ENCODE measurements at places on chromosomes 2 and 18.

GRCh38 chr2:204748286-204748685 is 203.0 kb downstream of the PARD3B start:
- no peak for DNase-seq

DNA sequence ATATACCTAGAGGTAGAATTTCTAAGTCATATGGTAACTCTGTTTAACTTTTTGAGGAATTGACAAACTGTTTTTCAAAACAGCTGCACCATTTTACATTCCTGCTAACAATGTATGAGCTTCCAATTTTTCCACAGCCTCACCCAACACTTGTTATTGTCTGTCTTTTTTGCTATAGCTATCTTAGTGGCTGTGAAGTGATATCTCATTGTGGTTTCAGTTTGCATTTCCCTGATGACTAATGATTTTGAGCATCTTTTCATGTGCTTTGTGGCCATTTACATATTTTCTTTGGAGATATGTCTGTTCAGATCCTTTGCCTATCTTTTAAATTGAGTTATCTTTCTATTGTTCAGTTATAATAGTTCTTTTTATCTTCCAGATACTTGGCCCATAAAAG is 273.8 kb downstream of the AGPS start:
- no peak for DNase-seq

GRCh38 chr2:210169516-210170195 is 1.6 kb downstream of the KANSL1L start:
- peak; percentile 15 for DNase-seq

DNA sequence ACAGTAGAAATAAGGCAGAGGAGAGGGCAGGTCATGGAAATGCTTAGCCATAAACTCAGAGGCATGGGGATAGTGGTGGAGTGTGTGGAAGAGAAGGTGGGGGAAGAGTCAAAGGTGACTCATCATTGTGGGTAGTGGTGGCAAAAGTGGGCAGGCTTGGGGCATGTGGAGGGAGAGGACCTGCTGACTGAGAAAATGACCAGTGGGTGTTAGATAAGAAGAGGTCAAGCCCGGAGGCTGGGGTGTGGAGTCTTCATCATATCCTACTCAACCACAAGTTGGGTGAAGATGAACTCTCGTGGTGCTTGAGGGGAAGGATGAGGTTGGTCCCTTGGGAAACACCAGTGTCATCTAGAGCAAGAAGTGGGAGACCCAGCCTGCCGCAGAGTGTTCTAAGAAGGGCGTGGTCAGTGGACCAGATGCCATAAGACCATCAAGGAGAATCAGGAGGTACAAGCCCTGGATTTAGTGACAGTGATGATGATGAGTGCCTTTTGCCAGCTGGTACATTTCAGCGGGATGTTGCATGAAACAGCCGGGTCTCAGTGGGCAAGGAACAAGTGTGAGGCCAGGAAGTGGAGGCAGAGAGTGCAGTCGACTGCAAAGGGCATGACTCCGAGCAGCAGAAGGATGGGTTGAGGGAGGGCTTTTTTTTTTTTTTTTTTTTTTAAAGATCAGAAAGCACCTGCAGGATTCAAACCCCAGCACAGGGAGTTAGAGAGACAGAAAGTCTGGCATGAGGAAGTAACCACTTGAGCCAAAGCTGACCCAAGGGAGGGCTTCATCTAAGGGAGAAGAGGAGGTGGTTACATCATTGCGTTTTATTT is 122.6 kb upstream of the SPRED2 start:
- DNase-seq, result no peak

DNA sequence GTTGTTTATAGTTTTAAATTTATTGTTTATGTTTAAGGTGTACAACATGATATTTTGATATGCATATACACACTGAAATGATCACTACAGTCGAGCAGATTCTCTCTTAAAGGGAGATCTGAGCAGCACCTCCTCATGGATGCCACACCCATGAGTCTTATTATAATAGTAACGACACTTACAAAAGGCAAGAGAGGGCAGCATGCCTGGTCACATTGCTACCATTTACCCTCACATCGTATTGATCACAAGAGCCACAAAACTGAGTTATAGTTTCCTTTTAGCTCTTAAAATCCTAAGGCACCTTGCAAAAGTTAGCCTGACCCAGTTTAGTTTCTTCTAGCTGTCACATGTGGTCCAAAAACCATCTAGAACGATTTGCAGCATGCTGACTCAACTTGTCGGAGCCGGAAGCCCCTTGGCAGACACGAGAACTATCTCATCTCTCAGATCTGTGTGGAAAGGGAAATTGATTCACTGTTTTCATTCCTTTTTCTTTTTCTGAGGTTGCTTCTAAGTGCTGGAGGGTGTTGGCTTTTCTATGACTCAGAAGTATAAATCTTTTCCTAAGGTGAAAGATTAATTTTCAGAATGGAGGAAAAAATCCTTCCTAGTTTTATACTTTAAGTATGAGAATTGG is 85.3 kb downstream of the CDC42EP3 start:
- peak; percentile 82 for DNase-seq

DNA sequence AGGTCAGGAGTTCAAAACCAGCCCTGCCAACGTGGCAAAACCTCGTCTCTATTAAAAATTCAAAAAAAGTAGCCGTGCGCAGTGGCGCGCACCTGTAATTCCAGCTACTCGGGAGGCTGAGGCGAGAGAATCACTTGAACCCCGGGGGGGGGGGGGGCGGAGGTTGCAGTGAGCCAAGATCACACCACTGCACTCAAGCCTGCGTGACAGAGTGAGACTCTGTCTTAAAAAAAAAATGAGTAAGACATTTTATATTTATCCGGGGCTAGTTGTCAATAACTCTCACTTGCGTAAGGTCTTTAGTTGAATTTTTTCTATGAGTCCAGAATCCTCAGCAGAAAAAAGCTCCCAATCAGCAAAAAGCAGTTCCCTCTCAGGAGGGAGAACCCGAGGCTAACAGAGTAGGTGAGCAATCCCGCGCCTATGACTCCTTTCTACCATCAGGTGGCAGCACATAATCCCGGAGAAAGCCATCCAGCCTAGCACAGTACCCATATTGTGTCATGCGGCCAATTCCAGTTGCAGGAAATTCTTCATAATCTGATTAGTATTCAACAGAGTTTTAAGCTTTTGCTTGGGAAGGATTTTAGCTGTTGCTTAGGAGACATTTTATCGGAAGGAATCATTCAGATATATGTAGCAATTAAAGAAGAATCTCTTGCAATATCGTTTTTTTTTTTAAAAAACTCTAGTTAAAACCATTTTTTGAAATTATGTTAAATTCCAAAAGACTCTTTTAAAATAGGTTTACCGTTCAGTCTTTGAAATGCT is 11.9 kb upstream of the CRYGA start:
- DNase-seq, result peak; percentile 66
